RKO (cell line): ENCODE measurements at places on chromosomes 7 and 10.
A peak's percentile ranks its signal among the peaks of the same experiment; 100 is the strongest.

GRCh38 chr7:132783824-132784223 is 207.6 kb upstream of the PLXNA4 start:
- peak; percentile 57 for DNase-seq

- DNase-seq, result no peak
Observed at GRCh38 chr7:27419581-27420177, 177.1 kb downstream of the EVX1 start.

DNA sequence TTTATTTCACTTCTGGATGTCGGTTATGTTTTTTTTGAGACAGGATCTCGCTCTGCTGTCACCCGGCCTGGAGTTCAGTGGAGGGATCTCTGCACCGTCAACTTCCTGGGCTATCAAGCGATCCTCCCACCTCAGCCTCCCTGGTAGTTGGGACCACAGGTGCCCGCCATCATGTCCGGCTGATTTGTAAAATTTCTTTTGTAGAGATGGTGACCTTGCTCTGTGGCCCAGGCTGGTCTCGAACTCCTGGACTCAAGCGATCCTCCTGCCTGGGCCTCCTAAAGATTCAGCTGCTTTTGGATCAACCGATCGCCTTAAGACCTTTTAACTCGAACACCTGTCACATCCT is 606 bp upstream of the RABGEF1 start:
- DNase-seq, result peak; percentile 19

- DNase-seq, result no peak
Observed at GRCh38 chr7:120799147-120799546, 58.8 kb downstream of the TSPAN12 start.

- no peak for DNase-seq
Observed at GRCh38 chr10:33460505-33461294, 126.2 kb upstream of the NRP1 start.

GRCh38 chr10:9781666-9782065 is 1236.0 kb upstream of the CELF2 start:
- DNase-seq, result no peak

- peak; percentile 85 for DNase-seq
Observed at GRCh38 chr10:96831867-96832720, at the start of gene LCOR. Gene LCOR, plus strand, starts transcription at chr10:96832298. Its CDS starts 116,760 bp downstream, at chr10:96949058.

- no peak for DNase-seq
Observed at GRCh38 chr7:21898265-21898930, 47.3 kb downstream of the CDCA7L start.

GRCh38 chr7:50858528-50859245 is 76.0 kb upstream of the GRB10 start:
- DNase-seq, result no peak

DNA sequence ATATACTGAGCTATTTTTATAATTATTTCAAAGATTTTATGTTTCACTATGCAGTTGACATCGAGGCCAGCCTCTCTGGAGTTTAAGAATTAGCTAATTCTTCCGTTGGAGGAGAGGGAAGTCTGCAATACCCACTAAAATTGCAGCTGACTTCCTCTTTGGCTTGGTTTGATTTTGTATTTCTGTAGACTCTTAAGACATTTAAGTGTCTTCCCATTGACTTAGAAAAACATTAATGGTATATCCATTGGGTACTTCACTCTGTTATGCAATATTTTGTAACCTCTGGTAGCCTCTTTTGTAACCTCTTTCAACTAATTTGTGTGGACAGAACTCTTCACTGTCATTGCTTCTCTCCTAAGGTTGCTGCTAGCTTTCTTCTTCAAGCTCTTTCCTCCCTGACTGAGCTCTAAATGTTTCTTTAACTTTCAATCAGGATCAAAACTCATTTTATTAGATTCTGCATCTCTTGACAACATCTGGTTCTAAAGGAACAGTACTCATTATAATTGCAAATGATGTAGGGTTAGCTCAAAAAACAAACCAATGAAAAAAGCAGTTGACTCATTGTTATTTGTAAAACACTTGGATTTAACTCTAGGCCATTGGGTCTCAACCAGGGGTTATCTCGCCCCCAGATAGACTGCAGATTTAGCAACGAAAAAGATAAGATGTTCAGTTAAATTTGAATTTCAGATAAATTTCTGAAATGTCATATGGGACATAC is 1.7 kb upstream of the ANKRD22 start:
- no peak for DNase-seq

GRCh38 chr7:86768967-86769760 is 125.5 kb downstream of the GRM3 start:
- DNase-seq, result no peak

GRCh38 chr7:4712281-4713182 is 30.4 kb downstream of the FOXK1 start:
- DNase-seq, result no peak
